ENCODE measurements at places on chromosomes 1 and 21.
A peak's percentile ranks its signal among the peaks of the same experiment; 100 is the strongest.

- no peak for DNase-seq
Observed at GRCh38 chr1:15412175-15412800, 2.6 kb downstream of the EFHD2 start.

DNA sequence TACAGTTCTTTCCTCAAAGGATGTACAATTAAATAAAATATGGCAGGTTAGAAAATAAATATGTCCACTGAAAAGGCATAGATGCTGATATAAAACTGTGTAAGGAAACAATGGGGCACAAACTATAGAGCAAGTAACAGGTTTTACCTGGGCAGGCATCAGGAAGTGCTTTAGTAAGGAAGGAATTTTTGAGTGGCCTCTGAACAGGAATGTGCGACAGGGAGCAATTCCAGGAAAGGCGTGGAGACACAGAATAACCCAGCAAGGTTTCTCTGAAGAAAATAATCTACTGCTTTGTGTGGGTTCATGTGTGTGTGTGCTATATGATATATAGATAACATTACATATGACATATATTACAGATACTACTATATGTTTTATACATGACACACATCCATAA is 128.4 kb downstream of the RGS21 start:
- no peak for DNase-seq

DNA sequence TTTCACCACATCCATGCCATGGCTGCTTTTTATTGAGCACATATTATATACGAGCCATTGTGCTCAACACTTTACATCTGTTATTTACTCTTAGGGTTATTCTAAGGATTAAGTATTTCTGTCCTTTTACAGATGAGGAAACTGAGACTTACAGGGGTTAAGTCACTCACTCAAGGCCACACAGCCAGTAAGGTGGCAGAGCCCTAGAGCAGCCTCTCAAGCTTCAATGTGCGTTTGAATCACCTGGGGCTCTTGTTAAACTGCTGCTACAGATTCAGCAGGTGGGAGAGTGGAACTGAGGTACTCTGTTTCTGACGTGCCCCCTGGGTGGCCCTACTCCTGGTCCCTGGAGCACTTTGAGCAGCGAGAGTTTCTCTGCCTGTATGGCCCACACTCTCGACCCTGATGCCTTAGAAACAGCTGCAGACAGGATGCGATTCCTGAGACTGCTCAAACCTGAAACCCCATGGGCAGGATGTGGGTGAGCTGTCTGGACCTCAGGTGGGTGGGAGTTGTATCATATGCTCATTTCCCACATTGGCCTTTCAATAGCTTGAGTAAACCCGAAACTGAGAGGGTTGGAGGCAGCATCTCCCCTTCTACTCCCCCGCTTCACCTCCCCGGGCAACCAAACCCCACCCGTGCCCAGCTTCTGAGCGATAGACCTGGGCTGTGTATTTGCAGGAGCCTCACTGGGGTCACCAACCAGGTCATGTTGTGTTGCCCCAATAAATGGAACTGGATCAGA is 59.3 kb downstream of the MAN1C1 start:
- no peak for DNase-seq

- no peak for DNase-seq
Observed at GRCh38 chr1:43908226-43908625, 25.4 kb upstream of the ARTN start.

- DNase-seq = peak; percentile 76
Observed at GRCh38 chr1:155091071-155092051, 12.7 kb downstream of the EFNA3 start.

GRCh38 chr1:6750490-6750889 is 34.8 kb upstream of the CAMTA1 start:
- DNase-seq = no peak

DNA sequence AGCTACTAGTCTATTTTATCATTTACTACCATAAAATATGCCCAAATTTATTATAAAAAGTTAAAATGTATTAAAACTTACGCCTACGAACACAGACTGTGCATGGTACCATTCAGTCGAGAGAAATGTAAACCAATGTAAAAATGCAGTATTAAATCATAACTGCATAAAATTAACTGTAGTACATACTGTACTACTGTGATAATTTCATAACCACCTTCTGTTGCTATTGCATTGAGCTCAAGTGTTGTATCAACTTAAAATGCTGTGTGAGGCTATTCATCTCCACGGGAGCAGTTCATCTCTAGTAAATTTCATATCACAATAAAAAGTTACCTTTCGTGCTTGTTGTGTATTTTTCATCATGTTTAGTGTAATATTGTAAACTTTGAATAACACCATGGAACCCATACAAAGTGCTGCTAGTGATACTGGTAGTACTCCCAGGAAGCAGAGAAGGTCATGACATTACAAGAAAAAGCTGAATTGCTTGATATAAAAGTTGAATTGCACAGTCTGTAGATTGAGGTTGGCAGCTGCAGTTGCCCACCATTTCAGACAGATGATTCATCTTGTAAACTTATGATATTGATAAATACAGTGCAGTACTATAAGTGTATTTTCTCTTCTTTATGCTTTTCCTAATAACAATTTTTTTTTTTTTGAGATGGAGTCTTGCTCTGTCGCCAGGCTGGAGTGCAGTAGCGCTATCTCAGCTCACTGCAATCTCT is 19.0 kb upstream of the CENPF start:
- no peak for DNase-seq

DNA sequence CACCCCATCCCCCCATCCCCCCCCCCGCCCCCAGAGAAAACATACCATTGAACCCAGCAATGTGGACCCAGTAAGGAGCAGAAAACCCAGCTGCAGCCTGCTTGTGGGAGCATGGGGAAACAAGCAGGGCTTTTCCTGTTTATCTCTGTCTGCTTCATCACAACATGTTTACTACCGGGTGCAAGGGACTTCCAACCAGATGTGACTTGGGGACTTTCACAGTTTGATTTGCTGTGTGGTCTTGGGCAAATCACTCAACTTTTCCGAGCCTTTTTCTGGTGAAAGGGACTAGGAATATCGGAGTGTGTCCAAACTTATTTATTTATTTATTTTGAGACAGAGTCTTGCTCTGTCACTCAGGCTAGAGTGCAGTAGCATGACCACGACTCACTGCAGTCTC is 3.2 kb downstream of the TMCC2 start:
- no peak for DNase-seq

Measured in naive B cell (primary cell).